ENCODE measurements at places on chromosomes 7 and 10.

DNA sequence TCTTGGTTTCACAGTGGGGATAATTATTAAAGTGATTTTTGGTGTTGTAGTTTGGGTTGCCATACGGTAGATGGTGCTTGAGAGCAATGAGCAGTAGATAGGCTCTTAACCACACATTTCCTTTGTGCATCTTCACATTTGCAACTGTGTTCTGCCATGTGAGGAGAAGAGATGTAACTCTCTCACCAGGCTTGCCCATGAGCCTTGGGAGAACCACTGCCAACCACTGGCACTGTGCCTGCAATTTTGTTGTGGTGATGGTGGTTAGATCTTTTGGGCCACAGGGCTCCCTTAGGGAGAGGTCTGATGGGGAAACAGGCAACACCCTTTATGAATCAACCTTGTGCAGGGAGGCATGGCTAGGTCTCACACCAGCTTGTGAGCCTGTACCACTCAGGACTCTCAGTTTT is 204.3 kb downstream of the CCDC7 start:
- no peak for DNase-seq

DNA sequence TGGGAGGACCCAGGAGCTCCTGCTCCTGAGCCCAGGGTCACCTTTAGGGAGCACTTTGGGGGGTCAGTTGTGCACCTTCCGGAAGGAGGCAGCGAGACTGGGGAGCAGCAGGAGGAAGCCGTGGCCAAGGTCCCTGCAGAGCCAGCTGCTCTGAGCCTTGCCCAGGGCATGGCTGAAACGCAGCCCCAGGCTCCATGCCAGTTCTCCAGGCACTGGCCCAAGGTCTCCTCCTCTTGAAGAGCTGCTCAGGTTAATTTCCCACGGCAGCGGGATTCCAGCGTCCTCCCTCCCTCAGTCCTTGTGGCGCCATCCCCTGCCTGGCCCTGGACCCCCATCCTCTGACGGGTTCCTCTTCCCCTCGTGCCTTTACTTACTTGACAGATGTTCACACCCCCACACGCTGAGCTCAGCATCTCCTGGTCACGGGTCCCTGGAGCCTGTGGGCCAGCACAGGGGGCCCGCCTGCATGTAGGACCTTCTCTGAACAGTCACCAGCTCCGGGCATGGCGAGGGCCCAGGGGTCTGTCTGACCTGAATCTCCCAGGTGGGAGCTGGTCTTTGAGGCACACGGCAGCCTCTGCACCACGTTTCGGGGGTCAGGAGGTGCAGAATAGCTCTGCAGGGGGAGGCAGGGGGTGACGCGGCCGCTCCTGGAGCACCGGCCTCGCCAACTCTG is 16.7 kb upstream of the CFAP46 start:
- no peak for DNase-seq

- no peak for DNase-seq
Measured at GRCh38 chr7:76211216-76211615, 9.5 kb downstream of the SRRM3 start.

GRCh38 chr7:110119883-110120581 is 970.9 kb upstream of the LRRN3 start:
- DNase-seq = no peak

DNA sequence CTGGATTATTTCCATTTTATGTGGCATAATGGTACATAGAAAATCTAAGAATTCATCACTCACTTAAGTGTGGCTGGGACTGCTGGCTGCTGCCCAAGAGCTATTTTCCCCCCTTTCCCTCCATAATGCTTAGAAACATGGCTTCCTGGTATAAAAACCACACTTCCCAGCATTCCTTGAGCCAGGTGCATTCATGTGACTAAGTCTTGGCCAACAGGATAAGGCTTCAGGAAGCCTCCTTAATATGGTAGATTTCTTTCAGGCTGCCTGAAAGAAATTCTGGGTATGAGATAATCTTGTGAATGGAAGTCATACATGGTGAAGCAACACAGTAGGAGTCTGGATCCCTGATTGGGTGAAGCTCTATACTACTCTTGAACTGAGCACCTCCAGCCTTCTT is 178.0 kb downstream of the JAZF1 start:
- peak; percentile 1 for DNase-seq

- peak; percentile 68 for DNase-seq
Measured at GRCh38 chr10:69004821-69005220, 16.2 kb downstream of the KIFBP start.

GRCh38 chr7:33793616-33794015 is 111.7 kb upstream of the BMPER start:
- DNase-seq = no peak

DNA sequence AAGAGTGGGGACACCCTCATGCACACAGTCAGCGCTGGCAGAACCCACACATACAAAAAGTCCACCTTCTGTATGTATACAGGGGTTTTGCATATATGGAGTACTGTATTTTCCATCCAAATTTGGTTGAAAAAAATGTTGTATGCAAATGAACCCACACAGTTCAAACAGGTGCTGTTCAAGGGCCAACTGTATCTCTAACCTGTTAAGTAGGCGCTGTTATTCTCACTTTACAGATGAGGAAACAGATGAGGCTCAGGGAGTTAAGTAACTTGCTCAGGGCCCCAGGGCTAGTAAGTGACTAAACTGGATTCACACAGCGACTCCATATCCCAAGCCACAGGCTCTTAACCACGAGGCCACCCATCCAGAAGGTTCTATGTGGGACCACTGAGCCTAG is 69.9 kb downstream of the C10orf105 start:
- no peak for DNase-seq

- no peak for DNase-seq
Measured at GRCh38 chr7:126501617-126502016, 751.1 kb downstream of the GRM8 start.

DNA sequence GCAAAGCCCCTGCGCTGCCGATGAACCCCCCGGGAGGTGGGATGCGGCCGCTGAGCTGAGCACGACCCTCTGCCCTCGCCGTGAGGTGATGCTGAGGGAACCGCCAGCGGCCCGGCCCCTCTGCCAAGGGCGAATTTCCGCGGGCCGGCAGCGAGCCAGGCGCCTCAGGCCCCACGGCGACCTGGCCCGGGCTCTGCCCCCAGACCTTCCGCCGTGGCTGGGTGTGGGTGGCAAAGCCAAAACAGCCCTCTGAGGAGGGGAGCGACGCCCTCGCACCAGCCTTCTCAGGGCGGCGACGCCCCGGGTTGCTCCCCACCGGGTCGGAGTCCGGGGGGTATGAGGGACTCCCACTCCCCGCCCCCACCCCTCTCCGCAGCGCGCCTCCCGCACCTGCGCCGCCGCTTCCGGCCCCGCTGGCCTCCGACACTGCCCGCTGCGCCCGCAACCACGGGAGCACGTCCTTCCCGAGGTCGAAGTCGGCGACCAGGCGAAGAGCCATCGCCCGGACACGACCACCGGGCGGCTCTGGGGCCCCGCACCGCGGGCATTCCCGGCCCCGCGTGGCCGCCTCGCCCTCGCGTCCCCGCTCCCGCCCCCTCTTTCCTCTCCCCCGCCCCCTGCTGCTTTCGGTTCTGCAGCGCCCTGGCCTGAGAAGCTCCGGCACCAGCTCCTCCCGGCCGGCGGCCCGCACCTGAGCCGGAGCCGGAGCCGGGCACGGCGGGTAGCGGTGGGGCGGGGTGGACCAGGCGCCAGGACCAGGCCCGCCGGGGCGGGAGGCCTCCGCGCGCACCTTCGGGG is at the start of gene GSAP:
Gene GSAP (minus strand): TSS at position 527 of the 798 bp plus-strand sequence. CDS start 28 bp downstream, at position 499.
- DNase-seq = peak; percentile 72

- no peak for DNase-seq
Measured at GRCh38 chr10:110258542-110258941, 46.2 kb downstream of the SMNDC1 start.

GRCh38 chr7:28685644-28686417 is 272.3 kb downstream of the TRIL start:
- DNase-seq = peak; percentile 89

GRCh38 chr7:25754751-25755150 is 397.2 kb upstream of the NFE2L3 start:
- DNase-seq = no peak

DNA sequence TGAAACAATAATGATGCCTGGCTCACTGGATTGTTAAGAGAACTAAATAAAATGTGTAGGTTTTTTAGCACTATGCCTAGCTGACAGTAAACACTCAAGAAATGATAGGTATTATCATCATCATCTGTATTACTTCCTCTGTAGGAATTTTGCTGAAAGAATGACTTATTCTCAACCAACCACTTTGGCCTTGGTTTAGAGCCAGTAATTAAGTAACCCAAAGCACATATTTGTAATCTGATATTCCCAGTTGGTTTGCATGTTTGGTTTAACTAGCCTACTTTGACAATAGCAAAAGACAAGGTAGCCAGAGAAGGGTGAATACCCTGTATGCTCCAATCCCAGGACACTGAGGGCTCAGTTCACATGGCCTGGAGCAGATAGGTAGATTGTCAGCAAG is 34.4 kb downstream of the BCAP29 start:
- DNase-seq = no peak

DNA sequence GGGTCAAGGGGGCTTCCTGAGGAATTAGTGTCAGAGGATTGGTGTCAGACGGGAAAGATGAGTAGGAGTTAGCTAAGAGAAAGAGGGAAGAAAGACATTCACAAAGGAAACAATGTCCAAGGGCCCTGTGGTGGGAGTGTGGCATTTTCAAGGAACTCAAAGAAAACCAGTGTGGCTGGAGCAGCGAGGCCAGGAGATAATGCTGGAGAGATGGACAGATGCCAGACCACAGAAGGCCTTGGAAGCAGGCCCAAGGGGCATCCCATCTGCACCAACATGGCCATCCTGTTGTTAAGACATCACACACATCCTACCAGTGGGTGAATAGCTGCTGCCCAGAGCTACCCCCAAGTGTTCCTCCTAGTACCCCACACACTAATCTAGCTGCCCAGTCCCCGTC is 36.1 kb upstream of the CUL1 start:
- no peak for DNase-seq

- DNase-seq = no peak
Measured at GRCh38 chr7:104679085-104679484, 334.9 kb upstream of the KMT2E start.

- no peak for DNase-seq
Measured at GRCh38 chr7:94417901-94418300, 23.2 kb downstream of the COL1A2 start.

DNA sequence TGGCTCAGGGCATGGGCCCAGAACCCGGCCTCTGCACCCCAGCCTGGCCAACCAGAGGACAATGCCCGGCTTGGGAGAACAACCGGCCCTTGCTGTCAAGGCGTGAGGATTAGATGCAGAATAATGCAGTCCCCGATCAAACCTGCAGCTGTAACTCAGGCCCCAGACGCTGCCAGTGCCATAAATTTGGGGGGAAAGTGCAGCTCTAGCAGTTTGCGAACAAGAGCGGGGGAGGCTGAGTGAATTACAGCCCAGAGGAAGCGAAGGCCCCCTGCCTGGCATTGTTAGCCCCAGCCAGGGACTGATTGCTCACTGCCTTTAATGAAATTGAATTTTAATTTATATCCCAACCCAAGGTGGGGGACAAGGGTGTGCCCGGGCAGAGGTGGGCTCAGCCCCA is 38.0 kb upstream of the GNA12 start:
- DNase-seq = no peak

DNA sequence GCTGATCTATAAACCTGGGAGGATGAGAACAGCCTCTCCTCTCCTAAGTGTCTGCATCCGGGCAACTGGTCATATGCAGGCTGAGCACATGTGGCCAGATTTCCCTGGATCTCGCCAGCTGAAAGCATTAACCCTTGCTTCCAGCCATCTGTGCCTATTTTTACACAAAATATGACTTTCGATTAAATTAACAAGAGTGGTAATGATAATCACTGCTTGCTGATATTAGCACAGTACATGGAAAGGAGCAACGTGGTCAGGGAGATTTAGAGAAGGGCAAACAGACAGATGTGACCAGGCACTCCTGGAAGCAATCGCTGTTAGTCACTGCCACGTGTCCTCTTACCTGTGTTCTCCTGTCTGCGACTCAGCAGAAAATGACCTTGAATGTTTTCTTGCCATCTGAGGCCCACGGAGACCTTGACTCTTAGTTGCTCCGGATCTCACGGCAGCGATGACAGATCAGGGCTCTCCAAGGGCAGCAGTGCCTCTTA is 59.5 kb upstream of the NPTX2 start:
- DNase-seq = no peak

GRCh38 chr7:39088730-39089593 is 111.3 kb downstream of the POU6F2 start:
- DNase-seq = no peak

- DNase-seq = peak; percentile 80
Measured at GRCh38 chr10:27742195-27743011, 3.2 kb downstream of the MKX start.

DNA sequence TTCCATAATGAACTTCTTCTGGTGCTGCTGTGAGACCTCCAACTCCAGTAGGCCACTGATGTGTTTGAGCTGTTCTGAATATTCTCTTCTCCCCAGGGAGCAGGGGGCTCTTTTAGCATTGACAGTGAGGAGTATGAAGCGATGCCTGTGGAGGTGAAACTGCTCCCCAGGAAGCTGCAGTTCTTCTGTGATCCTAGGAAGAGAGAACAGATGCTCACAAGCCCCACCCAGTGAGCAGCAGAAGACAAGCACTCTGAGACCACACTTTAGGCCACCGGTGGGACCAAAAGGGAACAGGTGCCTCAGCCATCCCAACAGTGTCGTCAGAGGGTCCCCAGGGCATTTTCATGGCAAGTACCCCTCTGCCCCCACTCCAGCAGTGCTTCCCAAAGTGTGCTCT is 49.3 kb downstream of the DENND11 start:
- no peak for DNase-seq
